Activated CD4-positive, alpha-beta T cell treated with anti-CD3 and anti-CD28 coated beads, Interleukin-2, amount 10 ng/mL, durations not matched to agents 24 days and 14 days (primary cell): ENCODE measurements at places on chromosomes 13 and 19.

DNA sequence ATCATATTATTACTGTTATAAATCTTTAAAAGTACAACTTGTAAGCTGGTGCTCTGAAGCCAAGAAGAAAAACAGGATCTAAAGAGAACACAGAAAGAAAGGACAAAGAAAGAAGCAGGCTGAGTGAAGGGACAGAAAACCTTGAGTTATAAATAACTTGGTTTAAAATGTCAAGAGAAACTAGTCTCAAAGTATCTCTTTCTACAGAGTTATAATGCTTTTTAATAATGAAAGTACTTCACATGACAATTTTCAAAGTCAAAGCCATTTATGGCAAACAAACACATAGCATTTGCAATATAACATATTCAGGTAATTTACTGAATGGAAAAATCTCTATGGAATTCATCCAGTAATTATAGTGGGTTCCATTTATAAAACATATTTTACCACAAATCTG lies 33.4 kb downstream of the CAB39L start:
- DNase-seq: no peak

- no peak for DNase-seq
Measured at GRCh38 chr13:43773602-43774001, 13.2 kb downstream of the ENOX1 start.

- no peak for DNase-seq
Measured at GRCh38 chr13:94389604-94390351, 89.7 kb downstream of the DCT start.

GRCh38 chr13:77820431-77821149 lies 98.0 kb downstream of the EDNRB start:
- no peak for DNase-seq

- DNase-seq: no peak
Measured at GRCh38 chr13:32409001-32409313, 19.0 kb downstream of the N4BP2L1 start.

DNA sequence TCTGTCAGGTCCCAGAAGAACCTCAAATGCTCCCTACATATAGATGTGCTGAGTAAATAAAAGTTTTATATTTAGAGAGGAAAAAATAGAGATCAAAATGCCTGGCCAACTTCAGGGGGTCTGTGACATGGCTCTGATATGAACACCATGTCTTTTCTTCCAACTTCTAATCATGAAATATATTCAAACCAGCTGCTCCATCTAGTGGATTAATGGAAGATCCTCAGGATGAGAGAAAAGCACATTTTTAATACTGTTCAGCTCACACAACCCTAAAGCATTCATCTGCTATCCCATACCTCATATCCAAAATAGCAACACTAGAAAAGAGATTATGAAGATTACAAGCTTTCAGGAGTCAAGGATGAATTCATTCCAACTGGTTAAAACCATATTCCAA lies 56.0 kb upstream of the DOCK9 start:
- no peak for DNase-seq

GRCh38 chr19:16892436-16892835 lies 3.6 kb downstream of the F2RL3 start:
- no peak for DNase-seq

DNA sequence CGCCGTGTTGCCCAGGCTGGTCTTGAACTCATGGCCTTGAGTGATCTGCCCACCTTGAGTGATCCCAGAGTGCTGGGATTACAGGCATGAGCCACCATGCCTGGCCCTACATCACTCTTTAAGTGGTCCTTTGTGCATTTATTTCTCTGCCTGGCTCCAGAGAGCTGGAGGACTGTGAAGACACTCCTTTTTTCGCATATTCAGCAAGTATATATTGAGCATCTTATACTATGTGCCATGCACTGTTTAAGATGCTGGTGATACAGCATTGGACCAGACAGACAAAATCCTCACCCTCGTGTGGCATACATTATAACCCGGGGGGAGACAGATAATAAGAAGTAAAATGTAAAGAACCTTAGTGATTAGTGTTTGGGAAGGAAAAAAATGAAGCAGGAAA lies 66.8 kb upstream of the NPAS1 start:
- DNase-seq: no peak

- no peak for DNase-seq
Measured at GRCh38 chr19:12695514-12695913, 917 bp downstream of the FBXW9 start.

DNA sequence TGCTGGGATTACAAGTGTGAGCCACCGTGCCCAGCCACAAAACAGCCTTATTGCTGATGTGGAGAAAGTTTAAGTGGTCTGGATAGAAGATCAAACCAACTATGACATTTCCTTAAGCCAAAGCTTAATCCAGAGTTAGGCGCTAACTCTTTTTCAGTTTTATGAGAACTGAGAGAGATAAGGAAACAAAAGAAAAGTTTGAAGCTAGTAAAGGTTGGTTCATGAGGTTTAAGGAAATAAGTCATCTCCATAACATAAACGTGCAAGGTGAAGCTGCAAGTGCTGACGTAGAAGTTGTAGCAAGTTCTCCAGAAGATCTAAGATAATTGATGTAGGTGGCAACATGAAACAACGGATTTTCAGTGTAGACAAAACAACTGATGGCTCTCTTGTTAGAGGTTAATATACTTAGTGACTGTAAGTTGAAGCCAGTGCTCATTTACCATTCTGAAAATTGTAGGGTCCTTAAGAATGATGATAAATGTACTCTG lies 41.6 kb downstream of the ZMYM2 start:
- DNase-seq: no peak

- DNase-seq: no peak
Measured at GRCh38 chr13:109383683-109384082, 402.7 kb downstream of the IRS2 start.

DNA sequence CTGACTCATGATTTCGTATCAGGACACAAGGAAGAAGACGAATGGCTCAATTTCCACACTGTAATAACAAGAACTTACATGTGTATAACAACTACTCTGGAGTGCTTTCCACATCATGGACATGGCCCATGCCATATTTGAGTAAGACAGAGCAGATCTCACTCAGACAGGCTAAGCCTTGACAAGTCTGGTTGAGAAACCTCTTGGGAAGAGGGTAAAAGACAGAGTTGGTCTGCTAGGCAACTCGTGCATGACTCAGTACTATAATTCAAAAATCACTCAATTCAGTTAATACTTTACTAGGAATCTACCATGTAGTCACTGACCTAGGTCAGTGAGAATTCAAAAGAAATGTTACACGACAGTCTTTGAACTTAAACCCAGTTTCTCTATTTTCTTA lies 5.7 kb upstream of the THSD1 start:
- DNase-seq: no peak

GRCh38 chr13:103953859-103954258 lies 887.6 kb upstream of the SLC10A2 start:
- DNase-seq: no peak

GRCh38 chr13:38954291-38954690 lies 36.3 kb downstream of the STOML3 start:
- no peak for DNase-seq

- DNase-seq: peak; percentile 75
Measured at GRCh38 chr19:37227996-37228395, 10.0 kb downstream of the ZNF383 start.

- DNase-seq: no peak
Measured at GRCh38 chr13:114119196-114119595, 13.2 kb downstream of the RASA3 start.

GRCh38 chr19:34904664-34905527 lies 21.8 kb upstream of the ZNF30 start:
- DNase-seq: no peak

DNA sequence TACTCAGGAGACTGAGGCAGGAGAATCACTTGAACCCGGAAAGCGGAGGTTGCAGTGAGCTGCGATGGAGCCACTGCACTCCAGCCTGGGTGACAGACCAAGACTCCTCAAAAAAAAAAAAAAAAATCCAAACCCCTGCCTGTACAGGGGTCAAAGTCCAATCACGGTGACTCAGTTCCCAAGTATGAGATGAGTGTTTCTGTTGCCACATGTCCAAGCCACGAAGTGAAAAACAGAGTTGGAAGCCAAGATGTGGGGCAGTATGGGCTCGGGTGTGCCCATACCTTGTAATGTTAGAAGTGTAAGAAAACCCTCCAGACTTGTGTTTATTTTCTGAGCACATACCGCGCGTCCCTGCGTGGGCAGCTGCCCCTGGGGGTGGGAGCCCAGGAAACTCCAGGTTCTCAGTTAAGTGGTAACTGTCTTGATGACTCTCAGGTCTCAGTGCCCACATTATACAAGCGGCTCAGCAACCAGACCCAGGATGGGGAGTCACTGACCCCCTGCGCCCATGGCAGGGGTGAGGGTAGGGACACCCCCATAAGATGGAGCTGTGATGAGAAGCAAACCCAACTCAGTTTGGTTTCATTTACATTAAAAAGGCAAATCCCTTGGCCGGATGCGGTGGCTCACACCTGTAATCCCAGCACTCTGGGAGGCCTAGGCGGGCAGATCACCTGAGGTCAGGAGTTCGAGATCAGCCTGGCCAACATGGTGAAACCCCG lies 1.2 kb upstream of the GPX4 start:
- peak; percentile 81 for DNase-seq

DNA sequence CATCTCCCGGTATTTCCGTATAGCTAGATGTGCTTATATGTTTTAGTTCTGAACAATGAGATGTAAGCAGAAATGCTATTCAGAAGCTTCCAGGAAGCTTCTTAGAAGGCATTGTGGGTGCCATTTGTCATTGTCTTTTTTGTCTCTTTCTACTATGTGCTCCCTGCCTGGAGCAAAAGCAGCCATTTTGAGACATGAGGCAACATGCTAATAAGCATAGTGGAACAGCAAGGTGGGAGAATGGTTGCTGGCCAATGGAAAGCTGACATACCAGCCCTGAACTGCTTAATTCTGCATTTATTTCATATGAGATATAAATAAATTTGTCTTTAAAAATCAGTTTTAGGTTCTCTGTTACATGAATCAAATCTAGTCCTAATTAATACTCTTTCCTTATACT lies 299.7 kb downstream of the LMO7 start:
- no peak for DNase-seq

GRCh38 chr13:23765531-23765930 lies 123.7 kb downstream of the MIPEP start:
- no peak for DNase-seq

GRCh38 chr13:104683789-104684188 lies 1617.6 kb upstream of the SLC10A2 start:
- DNase-seq: no peak

DNA sequence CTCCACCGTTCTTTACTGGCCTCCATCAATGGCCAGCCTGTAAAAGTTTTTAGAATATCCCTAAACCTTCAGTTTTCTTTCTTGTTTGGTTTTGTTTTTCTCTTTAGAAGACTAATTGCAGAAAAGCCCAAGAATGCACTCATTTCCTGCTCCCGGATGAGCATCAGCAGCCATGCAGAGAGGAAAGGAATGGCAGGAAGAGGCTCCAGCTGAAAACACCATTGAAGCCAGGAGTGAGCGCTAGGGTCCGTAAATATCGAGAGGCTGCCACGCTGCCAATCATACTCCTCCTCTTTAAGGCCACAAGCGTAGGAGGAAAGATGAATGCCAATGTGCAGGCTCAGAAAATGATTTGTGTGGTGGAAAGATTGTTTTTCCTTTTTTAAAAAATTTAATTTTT lies 57.4 kb upstream of the UBE2L5 start:
- DNase-seq: no peak

DNA sequence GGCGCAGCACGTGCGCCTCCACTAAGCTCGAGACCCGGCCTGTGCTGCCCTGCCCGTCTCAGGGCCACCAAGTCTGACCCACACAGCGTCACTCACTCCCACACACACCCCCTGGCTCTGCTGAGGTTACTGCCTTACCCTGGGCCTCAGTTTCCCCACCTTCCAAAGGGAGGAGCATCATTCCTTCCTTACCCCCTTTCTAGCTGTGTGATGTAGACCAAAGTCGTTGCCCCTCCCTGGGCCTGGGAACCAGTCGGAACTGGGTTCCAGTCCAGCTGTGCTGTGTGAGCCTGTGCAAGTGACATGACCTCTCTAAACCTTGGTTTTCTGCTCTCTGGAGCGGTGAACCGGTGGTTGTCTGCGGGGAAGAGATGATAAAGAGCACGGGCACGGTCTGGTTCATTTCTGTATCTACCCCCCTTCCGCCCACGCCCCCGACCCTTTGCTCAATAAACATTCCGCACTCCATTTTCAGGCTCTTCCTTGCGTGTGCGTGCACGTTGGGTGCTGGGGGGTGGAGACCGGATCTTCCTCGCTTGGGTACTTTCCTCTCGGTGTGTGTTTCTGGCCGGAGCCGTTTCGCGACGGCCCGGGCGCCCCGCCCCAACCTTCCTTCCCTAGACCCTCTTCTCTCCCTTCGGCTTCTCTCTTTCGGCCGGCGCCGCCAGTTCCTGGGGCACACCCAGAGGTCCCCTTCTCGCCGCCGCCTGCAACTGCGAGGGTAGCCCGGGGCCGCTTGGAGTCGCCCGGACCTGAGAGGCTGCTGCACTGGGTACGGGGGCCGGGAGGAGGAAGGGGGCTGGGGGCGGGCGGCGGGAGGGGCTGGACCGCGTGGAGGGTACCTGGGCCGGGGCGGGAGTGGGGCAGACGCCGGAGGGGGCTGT lies at the start of gene ZNF581:
Gene ZNF581, plus strand, starts transcription at position 647 of the 884 bp plus-strand sequence. CDS start 923 bp downstream, outside the sequence.
- peak; percentile 95 for DNase-seq

DNA sequence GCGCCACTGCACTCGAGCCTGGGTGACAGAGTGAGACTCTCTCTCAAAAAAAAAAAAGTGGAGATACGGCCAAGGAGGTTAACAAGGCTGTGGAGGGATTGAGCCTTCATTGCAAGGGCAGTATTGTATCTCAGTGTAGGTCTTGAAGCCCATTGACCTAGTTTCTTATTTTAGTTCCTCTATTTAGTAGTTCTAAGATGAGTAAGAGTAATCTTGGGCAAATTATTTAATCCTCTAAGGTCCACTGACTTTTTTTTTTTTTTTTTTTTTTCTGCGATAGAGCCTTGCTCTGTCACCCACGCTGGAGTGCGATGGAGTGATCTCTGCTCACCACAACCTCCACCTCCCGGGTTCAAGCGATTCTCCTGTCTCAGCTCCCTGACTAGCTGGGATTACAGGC lies 14.3 kb upstream of the ILF3 start:
- DNase-seq: no peak

DNA sequence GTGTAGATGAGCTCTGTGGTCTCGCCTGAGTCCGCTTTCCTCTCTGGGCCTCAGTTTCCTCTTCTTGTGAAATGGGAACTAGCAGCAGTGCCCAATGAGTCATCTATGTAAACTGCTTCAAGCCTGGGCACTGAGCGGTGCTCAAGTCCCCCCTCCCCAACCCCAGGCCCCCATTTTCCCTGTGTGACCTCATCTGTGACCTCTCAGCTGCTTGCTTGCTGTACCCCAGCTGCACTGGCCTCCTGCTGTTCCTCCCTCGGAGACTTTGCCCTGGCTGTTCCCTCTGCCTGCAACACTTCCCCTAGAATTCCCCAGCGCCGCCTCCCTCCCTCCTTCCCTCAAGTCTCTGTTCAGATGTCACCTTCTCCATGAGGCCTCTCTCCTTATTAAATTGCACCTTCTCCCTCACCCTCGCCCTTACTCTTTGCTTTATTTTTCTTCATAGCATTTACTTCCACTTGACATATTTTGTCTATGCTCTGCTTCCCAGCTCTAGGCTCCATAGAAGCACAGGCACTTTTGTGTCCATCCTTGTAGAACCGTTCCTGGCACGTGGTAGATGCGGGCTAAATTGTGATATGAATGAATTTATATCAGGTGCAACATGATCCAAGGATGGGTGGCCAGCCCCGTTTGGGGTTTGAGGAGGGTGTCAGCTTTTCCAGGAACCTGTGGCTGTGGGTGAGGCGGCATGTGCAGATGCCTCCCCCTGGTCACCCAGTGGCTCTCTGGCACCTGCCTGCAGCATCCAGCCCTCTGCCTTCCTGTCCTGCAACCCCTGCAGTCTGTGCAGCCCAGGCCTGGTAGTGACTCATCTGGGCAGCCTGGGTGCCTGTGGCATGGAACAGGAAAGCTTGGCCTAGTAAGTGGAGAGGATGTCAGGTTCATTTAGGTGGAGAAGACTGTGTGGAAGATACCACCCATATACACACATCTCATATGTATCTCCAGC lies 26.3 kb downstream of the SIPA1L3 start:
- no peak for DNase-seq
